ENCODE measurements at places on chromosomes 13 and 19.

- peak; percentile 60 for DNase-seq
These were observed 82.8 kb downstream of the INSR start for GRCh38 chr19:7211191-7211951.

DNA sequence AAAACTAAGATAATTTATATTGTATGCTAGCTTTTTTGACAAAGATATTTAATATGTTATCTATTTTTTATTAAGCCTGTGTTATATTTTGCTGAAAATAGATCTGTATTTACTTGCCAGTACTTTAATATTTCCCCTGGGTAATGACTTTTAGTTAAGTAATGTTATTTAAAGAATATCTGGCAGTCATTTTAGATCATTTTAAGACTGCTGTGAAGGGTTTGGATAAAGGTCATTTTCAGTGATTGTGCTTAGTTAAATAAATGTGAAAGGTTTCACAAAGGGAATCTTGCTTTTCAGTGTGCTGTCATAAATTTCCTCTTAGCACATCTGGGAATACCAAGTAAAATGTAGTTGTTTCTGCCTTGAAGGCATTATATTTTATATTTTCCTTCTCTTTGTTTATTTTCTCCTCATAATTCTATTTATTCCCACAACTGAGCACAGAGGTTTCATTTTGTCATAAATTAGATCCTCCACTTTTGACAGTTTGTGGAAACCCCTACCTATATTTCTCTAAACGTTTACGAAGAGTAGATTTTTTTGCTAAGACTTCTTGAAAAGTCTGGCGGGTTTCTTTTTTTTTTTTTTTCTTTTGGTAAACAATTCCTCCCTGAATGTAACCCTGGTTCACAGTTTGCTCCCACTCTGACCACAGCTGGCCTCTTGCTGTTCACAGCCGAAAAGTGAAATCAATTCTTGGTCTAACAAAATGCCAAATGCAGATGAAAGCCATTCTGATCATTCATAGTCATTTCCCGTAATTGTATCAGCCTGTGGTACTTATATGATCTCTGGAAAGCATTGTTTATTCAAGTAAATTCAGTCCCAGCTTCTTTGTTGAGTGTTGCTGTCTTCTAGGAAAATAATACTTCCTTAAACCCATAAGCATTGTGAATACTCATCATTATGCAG is 87.8 kb downstream of the MAB21L1 start:
- peak; percentile 1 for DNase-seq

DNA sequence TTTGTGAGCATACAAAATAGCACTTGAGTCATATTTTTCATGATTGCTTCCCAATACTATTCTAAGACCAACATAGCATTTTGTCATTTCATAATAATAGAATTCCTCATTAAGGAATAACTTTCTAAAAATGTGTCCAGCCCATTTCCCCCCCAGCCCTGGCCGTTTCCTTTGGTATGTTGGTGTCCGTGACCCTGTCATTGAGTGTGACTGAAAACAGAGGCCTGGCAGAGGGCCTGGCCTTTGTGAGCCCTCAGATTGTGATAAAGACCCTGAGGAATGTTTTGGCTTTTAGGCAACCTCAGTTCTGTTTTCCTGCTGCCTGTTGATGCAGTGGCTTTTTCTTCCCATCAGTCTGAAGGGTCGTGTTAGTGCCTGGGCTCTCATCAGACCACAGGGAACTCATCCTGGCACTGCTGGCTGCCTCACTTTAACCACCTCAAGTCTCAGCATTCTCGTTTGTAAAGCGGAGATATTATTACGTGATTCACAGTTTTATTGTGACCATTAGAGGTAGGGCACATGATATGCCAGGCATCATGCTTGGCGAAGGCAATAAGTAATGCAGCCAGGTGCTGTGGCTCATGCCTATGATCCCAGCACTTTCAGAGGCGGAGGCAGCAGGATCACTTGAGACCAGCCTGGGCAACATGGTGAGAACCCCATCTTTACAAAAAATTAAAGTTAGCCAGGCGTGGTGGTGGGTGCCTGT is 13.8 kb downstream of the SPINT2 start:
- DNase-seq: no peak

GRCh38 chr19:40143612-40144011 is 47.6 kb upstream of the MAP3K10 start:
- DNase-seq: no peak

DNA sequence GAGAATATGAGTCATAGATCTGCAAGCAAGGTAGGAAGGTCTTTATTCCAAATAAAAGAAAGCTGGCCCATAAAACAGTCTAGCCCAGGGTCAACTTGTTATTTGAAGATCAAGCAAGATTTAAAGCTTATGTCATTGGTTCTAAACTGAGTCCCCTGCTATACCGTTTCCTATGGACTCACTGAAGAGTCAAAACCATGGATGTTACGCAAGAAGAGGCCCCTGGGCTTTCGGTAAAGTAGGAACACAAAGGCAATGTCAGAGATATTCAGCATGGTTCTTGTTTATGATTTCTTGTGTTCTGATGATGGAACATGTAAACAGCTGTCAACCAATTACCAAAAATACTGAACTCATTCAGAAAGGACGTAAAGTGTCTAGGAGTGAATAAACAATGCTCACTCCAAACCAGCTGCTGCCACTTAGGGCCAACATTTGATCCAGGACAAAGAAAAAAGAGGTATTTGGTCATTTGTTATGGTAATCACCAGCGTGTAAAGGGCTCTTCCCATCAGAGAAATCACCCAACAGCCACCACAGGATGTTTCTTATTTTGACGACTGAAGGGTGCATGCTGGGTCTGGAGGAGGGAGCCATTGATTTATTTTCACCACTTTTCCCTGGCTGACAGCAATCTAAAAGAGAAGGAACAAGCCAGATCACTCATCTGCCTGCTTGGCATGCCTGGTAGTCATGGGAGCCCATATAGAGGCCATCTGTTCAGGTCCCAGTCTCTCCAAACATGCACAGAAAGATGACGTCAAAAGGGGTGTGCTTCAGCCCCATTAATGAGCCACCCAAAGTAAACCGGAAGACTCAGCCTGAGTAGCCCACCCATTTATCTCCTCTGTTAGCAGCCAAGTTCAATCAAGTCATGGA is 68.3 kb downstream of the FGF14 start:
- DNase-seq: no peak

DNA sequence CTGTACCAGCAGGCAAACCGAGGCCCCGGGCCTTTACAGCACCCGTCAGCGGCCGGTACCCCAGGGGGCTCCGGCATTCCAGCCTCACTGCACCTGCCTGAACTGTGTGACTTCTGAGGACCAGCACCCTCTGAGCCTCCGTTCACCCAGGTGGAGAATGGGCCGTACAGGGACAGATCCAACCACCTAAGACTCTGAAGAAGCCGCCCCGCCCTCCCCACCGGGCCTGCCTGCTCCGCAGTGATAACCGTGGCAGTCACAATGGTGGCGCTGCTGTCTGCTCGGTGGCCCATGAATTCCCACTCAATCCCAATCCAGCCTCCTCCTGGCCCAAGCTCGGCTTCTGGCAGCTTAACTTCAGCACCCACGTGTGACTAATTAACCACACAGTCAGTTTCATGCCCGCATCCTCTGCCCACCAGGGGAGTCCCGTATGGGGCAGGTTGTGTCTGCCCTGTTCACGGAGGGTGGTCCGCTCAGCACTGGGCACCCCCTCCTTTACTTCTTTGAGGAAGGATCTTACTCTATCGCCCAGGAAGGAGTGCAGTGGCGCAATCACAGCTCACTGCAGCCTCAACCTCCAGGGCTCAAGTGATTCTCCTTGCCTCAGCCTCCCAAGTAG is 3.4 kb downstream of the TCF3 start:
- DNase-seq: no peak
